ENCODE measurements at places on chromosomes 4 and X.

DNA sequence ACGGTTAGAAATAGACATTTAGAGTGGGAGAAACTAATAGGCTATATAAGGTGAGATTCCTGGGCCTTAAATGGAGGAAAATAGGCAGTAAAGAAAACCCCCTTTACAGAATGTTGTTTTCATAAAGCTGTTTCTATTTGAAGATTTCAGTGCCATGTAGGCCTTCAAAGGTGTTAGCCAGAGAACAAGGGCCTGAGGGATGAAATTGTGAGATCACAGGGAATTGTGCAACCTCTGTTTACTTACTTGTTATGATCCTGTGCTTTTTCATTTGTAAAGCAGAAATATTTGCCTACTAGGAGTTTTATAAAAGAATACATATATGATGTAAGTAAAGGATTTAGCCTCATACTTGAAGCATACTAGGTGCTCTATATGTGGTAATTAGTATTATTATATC is 272.9 kb upstream of the ARX start:
- DNase-seq = no peak

GRCh38 chr4:140363558-140363957 is 9.9 kb upstream of the SCOC start:
- no peak for DNase-seq

GRCh38 chrX:154779261-154779660 is 16.6 kb downstream of the DKC1 start:
- DNase-seq = no peak

GRCh38 chr4:155759372-155760252 is 791 bp downstream of the GUCY1B1 start:
- DNase-seq = no peak

GRCh38 chrX:135009057-135009610 is 13.2 kb downstream of the RTL8B start:
- no peak for DNase-seq

GRCh38 chr4:34678431-34678830 is 1565.9 kb downstream of the ARAP2 start:
- no peak for DNase-seq

GRCh38 chrX:38879631-38880220 is 78.5 kb downstream of the MID1IP1 start:
- DNase-seq = no peak

DNA sequence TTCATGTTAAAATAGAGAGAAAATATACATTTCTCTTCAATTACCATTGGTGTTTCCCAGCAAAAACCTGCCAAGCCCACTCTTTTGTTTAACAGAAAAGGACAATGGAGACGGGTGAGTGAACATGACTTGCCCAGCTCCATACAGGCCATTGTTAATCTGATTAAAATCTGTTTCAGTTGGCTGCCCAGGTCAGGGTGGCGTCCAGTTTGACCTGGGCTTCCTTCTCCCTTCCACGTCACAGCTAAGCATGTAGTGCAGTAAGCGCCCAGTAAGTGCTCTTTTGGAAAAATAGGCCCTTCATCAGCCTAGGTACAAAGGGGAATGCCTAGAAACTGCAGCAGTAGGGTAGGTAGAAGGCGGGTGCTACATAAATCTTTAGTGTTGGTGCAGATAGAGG is 1.5 kb upstream of the PORCN start:
- no peak for DNase-seq

- no peak for DNase-seq
These were observed 35.7 kb upstream of the NDST4 start for GRCh38 chr4:115149106-115149505.

DNA sequence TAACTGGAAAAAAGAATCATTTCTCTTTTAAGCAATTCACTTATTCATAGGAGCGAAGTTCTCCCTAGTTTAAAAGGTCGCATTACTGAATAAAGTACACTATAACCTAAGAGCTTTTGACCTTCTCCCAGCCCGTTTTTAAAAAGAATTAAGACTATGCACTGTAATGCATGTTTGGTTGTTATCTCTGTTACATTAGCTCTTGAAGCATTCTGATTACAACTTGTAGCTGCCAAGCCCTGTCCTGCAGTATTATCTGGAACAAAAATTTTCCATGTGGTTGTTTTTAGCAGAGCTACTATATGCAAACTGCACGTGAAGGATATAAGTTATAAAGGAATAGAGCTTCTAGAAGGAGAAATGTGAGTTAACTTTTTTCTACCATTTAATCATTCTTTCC is 8.1 kb downstream of the GAB1 start:
- no peak for DNase-seq

- no peak for DNase-seq
These were observed 284.9 kb downstream of the TEX13A start for GRCh38 chrX:104935581-104935980.

GRCh38 chr4:125316791-125317524 is 2.2 kb downstream of the FAT4 start:
- no peak for DNase-seq

DNA sequence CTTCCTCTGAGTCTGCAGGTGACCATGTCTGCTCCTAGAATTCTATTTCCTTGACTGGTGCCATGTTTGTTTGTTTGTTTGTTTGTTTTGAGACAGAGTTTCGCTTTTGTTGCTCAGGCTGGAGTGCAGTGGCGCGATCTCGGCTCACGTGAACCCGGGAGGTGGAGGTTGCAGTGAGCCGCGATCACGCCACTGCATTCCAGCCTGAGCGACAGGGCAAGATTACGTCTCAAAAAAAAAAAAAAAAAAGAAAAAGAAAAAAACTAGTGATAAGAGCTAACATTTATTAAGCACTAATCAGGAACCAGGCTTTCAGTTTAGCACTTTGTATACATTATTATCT is 7.2 kb downstream of the SAT1 start:
- no peak for DNase-seq

DNA sequence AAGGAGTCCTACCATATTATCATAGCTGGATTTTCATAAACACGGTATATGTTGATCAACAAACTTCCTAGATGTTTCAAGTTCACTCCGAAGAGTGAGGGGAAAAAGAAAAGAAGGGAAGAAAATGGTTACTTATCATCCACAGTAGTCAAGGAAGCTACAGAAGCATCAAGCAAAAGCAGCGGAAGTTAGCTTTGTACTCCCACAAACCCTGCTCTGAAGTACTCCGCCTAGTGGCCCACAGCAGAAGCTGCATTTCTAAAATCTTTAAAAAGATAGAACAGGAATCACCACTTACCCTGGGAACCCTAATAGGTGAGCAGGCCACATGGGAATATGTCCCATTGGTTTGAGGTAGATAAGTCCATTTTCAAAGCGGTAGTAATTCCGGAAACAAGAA is 28.5 kb upstream of the FRG1 start:
- no peak for DNase-seq

- no peak for DNase-seq
These were observed 831.9 kb downstream of the TRIML1 start for GRCh38 chr4:188971125-188971524.

DNA sequence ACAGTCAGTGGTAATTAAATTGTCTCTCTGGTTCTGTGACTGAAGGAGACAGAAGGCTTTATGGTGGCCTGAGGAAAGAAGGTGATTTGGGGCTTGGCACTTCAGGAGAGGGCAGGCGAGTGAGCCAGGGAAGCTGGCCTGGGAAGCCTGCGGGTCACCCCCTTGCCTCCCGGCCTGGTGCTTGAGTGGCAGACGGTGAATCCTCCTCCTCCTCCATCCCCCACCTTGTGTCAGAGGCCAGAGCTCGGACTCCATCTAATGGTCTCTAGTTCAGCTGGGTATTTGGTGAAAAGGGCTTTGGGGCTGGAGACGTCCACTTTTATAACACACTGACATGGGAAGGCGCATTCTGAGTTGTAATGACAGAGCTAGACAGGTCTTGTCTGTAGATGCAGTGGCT is 8.7 kb downstream of the TMEM187 start:
- no peak for DNase-seq

DNA sequence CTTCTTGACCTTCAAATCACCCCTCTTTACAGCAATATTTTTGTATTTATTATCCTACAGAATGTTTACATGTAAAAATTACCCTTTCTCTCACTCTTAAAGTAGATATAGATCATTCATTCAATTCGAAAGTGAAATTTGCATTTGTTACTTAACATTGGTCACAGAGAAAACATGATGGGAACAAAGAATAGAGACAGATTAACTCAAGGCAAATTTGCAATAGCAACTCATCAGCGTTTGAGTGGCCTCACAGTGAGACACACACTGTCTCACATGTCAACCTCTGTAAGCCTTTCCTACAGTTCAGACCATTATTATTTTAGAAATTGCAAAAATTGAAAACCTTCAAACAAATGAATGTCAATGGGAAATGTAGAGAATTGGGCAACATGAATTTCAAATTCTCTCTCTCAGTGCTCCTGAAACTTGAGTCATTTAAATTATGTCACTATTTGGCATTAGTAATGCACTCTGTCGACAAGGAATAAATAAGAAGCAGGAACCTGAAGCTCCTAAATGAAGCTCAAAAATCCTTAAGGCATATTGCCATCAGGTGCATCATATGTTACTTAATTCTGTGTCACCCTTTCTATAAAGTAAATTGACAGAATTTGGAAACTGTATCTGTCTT is 148.3 kb upstream of the ANXA10 start:
- DNase-seq = no peak

DNA sequence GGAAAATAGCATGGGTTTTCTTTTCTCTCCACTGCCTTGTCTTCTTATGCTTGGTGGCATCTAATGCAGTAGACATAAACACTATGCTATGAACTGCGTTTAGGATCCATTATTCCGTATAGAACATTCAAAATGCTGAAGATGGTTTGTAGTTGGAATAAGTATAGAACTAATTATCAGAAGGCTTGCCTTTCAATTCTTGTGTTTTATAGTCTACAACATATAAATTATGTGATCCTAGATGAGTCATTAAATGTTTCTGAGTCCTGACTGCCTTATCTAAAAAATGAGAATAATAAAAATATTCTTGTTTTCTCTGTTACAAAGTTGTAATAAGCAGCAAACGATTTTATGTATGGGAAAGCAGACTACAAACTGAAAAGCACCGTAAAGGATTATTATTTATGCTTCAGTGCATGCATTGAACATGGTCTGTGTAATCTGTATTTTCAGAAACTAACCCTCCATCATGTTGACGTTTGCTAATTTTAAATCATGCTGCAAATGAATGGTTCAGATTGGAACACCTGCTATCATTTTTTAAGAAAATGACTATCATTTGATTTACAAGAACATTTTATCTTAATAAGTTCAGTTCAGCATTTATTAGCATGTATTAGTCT is 335.9 kb upstream of the AADAT start:
- DNase-seq = no peak

- no peak for DNase-seq
These were observed 35.0 kb downstream of the PROM1 start for GRCh38 chr4:16048619-16049419.

- DNase-seq = no peak
These were observed 123.3 kb downstream of the RNF150 start for GRCh38 chr4:141009931-141010330.

Data from stimulated activated CD4-positive, alpha-beta T cell treated with anti-CD3 and anti-CD28 coated beads, Interleukin-2, amount 100 ng/mL, for 4 hours (primary cell).